ENCODE measurements at places on chromosomes 12 and 14.

DNA sequence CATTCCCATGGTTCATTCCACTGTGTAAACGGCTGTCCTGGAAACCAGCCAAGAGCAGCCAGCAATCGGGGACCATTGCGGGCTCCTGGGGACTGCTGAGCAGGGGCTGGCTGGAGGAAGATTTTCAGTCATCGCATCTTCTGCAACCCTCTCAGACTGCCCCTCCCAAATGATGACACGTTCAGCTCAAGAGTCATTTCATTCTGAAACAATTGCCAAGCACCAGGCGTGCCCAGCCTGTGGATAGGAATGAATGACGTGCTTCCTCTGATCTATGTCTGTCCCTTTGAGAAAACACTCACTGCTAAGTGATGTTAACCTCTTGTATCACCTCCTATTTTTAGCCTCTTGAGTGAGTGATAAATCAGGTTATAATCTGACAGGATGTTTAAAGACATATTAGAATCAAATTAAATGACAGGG lies 62.0 kb downstream of the NDUFA12 start:
- no peaks in the 10 kb centered on the region for H3K36me3 ChIP-seq
- H3K27me3 ChIP-seq, result no peaks in the 10 kb centered on the region
- H3K4me1 ChIP-seq, result no peaks in the 10 kb centered on the region
- DNase-seq, result no peak

DNA sequence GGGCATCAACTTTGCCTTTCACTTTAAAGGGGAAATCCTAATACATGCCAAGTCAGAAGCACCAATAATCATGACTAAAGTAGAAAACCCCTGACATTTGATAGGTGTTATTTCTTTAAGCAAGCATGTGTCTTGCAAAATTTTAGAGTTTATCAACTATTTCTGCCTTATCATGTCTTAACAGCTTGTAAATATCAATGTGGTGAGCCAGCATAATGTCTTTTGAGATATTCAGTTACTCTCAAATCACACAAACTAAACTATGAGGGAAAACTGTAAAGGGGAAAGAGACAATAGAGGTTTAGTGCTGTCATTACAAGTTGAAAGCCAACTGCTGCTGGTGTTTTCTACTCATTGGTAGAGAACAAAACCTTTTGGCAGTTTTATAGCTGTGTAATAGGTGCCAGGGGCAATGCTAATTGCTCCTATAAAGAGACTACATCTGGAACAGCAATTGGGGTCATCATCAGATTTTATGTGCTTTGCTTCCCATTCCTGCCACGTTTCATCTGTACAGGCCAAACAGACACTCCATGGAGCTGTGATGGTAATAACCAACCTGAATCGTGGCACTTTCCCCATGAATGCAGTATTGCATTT lies 1027.4 kb downstream of the FSCB start:
- no peak for DNase-seq
- H3K4me1 ChIP-seq, result no peaks in the 10 kb centered on the region
- H3K27me3 ChIP-seq, result no peaks in the 10 kb centered on the region
- H3K4me3 ChIP-seq, result no peak overlapping the region
- H3K36me3 ChIP-seq, result no peaks in the 10 kb centered on the region
- H3K27ac ChIP-seq, result no peak overlapping the region

- no peaks in the 10 kb centered on the region for H3K27me3 ChIP-seq
- H3K4me3 ChIP-seq, result no peak overlapping the region
- no peaks in the 10 kb centered on the region for H3K36me3 ChIP-seq
- no peak overlapping the region for H3K27ac ChIP-seq
- DNase-seq, result no peak
These were observed 64.4 kb downstream of the ARF6 start for GRCh38 chr14:49957089-49957852.

- no peaks in the 10 kb centered on the region for H3K27me3 ChIP-seq
- H3K4me3 ChIP-seq, result no peak overlapping the region
- no peaks in the 10 kb centered on the region for H3K36me3 ChIP-seq
These were observed 370.3 kb downstream of the DAD1 start for GRCh38 chr14:22218728-22219127.

DNA sequence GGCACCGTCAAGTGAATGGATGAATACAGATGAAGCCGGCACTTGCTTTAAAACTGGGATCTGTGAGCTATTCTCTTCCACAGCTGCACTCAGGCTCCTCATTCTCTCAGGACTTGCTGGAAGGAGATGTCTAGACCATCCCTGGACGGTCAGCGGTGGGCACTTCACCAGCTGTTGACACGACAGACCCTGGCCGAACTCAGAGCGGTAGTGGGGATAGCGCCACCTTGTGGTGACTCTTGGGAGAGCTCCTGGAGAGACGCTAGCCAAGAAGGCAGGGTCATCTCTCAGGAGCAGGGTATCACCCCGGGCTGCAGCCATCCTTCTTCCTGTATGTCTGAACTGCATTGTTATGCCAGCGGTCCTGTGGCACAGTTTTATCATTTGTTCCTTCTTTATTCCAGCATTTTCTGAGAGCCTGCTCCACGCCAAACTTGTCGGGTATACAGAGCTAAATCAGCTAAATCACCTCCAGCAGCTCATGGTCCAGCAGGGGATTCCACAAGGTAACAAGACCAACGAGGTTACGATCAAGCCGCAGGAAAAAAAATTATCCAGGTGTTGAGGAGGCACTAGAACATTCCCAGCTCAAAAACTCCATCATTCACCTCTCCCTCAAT lies 10.0 kb downstream of the WNT1 start:
- peaks cover 10% of the 10 kb centered on the region for H3K27me3 ChIP-seq
- no peaks in the 10 kb centered on the region for H3K4me1 ChIP-seq
- H3K27ac ChIP-seq, result no peak overlapping the region
- no peak overlapping the region for H3K4me3 ChIP-seq

GRCh38 chr14:92005019-92005418 lies 34.8 kb downstream of the TRIP11 start:
- no peak overlapping the region for H3K4me3 ChIP-seq
- no peaks in the 10 kb centered on the region for H3K27me3 ChIP-seq
- no peaks in the 10 kb centered on the region for H3K4me1 ChIP-seq

GRCh38 chr14:93019367-93019843 lies 96.3 kb downstream of the ITPK1 start:
- no peak overlapping the region for H3K4me3 ChIP-seq
- no peak overlapping the region for H3K27ac ChIP-seq
- DNase-seq, result no peak
- no peaks in the 10 kb centered on the region for H3K36me3 ChIP-seq

DNA sequence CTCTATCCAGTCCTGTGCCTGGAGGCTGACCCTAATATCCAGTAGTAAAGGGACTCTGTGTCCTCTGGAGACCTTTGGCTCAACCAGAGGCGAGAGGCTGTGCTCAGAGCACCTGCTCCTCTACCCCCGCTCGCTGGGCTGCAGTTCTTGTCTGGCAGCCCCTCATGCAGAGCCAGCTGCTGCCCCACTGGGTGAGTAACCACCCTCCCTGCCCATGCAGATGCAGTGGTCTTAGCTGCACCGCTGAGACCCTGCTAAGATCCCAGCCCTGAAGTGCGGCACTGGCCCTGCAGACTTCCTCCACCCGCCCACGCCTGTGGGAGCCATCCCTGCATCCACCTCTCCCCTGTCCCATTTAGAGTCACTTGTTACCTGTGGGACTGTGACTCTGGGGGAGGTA lies 347.5 kb upstream of the SFSWAP start:
- H3K4me3 ChIP-seq, result no peak overlapping the region
- H3K27ac ChIP-seq, result no peak overlapping the region
- H3K36me3 ChIP-seq, result no peaks in the 10 kb centered on the region
- H3K27me3 ChIP-seq, result peaks cover 10% of the 10 kb centered on the region
- no peaks in the 10 kb centered on the region for H3K4me1 ChIP-seq
- no peak for DNase-seq

DNA sequence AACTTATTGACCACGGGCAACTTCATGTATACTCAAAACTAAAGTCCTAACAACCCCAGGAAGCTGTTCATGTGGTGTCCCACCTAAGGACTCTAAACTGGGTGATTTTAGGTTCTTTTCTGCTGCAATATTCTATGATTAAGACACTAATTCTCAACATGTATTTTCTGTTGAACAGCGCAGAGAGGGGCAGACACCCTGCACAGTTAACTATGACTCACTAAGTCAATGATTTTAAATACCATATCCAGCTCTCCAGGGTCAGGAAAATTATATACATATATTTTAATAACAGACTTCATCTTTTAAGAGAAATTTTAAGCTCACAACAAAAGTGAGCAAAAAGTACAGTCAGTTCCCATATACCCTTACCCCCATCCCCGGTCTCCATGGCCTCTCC lies 85.0 kb downstream of the FOXN3 start:
- no peak overlapping the region for H3K4me3 ChIP-seq
- H3K4me1 ChIP-seq, result no peaks in the 10 kb centered on the region
- no peaks in the 10 kb centered on the region for H3K36me3 ChIP-seq
- H3K27ac ChIP-seq, result no peak overlapping the region
- DNase-seq, result no peak
- H3K27me3 ChIP-seq, result no peaks in the 10 kb centered on the region

DNA sequence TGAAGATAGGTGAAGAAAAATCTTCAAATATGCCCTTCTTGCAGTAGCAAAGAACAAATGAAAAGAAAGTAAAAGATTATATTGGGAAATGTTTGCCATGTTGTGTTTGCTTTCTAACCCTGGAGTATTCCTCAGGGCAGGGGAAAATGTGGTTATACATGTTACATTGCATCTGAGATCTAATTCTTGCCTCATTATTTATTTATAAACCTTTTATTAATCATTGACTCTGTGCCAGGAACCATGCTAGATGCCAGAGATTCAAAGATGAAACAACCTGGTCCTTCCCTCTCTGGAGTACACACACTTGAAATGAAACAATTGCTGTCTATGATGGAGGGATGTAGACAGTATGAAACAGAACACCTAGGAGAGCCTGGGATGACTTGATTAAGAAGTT lies 128.1 kb upstream of the HMGA2 start:
- H3K36me3 ChIP-seq, result no peaks in the 10 kb centered on the region
- H3K4me1 ChIP-seq, result no peaks in the 10 kb centered on the region
- no peak overlapping the region for H3K27ac ChIP-seq
- DNase-seq, result no peak

- no peaks in the 10 kb centered on the region for H3K27me3 ChIP-seq
- H3K36me3 ChIP-seq, result no peaks in the 10 kb centered on the region
- no peaks in the 10 kb centered on the region for H3K4me1 ChIP-seq
These were observed 5.5 kb downstream of the CCDC92 start for GRCh38 chr12:123967121-123967586.
